ENCODE measurements at places on chromosomes 12 and 14. TPM values are rescaled to one million over a fixed set of nuclear protein-coding genes. Genes with fewer than 3 reads are reported as not detected.

DNA sequence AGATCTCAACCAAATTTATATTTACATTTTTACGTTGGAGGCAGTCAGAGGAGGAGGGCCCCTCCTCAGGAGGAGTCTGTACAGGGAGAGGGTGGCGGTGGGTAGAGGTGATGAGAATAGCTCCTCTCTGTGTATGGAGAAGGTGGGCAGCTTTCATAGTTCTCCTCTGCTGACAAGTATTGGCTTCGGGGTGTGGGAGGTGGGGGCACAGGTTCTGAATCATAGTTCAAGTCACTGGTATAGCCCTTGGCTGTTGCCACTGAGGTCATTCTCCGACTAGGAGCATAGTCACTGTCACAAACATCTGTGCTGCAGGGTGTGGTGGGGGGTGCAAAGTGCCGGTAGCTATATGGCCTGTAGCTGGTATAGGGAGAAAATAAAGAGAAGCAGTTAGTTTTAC, 50.3 kb downstream of the BCL2L14 start:
- DNase-seq: no peak
- H3K27me3 ChIP-seq: peaks cover 1% of the 10 kb centered on the region
- peaks cover 2% of the 10 kb centered on the region for H3K36me3 ChIP-seq

DNA sequence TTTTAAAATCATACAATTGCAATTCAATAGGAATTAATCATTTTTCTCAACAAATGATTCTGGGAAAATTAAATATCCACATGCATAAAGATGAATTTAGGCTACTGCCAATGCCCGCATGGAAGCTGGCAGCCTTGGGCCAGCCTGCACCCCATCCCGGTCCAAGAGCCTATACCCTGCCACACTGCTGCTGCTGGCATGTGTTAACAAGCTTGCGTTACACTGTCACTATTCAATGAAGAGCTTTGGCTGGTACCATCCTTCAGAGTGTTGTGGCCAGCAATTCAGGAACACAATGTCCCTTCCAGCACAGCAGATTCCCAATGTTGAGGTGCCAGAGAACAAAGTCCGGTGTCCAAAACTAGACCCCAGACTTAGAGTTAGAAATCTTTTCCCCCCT, 13.6 kb upstream of the TAS2R14 start:
- H3K4me1 ChIP-seq: peaks cover 9% of the 10 kb centered on the region
- peaks cover 5% of the 10 kb centered on the region for H3K27me3 ChIP-seq
- no peak overlapping the region for H3K27ac ChIP-seq
- no peak for DNase-seq

- no peak for DNase-seq
- peaks cover 2% of the 10 kb centered on the region for H3K36me3 ChIP-seq
- H3K4me1 ChIP-seq: peaks cover 27% of the 10 kb centered on the region
- H3K4me3 ChIP-seq: peak overlapping the region; percentile 93
- no peaks in the 10 kb centered on the region for H3K27me3 ChIP-seq
Observed at GRCh38 chr12:121673013-121673511, 3.6 kb upstream of the MORN3 start.

NKX2-1 gene
- not detected for total RNA-seq

GRCh38 chr14:31075144-31075543, 49.0 kb upstream of the STRN3 start:
- H3K36me3 ChIP-seq: peaks cover 4% of the 10 kb centered on the region
- H3K27me3 ChIP-seq: no peaks in the 10 kb centered on the region
- no peak overlapping the region for H3K27ac ChIP-seq
- H3K4me3 ChIP-seq: no peak overlapping the region
- no peaks in the 10 kb centered on the region for H3K4me1 ChIP-seq

DNA sequence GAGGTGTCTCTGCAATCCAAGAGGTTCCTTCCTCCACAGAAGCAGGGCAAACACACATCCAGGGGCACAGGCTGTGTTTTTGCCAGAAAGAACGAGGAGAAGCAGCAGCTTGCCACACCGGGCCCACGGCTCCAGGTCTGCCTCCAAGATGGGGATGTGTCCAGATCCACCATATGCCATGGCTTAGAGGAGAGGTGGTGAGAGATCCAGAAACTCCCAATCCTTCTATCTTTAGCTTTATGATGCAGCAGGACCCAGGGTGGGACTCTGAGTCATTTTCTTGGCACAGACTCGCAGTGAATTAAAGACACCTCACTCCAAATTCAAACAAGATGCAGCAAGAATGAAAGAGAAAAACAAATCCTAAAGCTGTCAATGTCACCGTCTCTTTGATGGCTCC, 481.4 kb upstream of the TMEM132C start:
- no peak overlapping the region for H3K4me3 ChIP-seq
- H3K36me3 ChIP-seq: no peaks in the 10 kb centered on the region
- H3K4me1 ChIP-seq: no peaks in the 10 kb centered on the region
- DNase-seq: no peak

GRCh38 chr12:92473564-92473963, 229.2 kb upstream of the PLEKHG7 start:
- no peaks in the 10 kb centered on the region for H3K27me3 ChIP-seq
- no peak overlapping the region for H3K4me3 ChIP-seq
- H3K27ac ChIP-seq: no peak overlapping the region
- peaks cover 23% of the 10 kb centered on the region for H3K4me1 ChIP-seq

- H3K27ac ChIP-seq: no peak overlapping the region
- no peaks in the 10 kb centered on the region for H3K4me1 ChIP-seq
- no peak overlapping the region for H3K4me3 ChIP-seq
- no peak for DNase-seq
Observed at GRCh38 chr14:46840944-46841720, 189.6 kb upstream of the RPL10L start.

- peak overlapping the region; percentile 100 for H3K4me3 ChIP-seq
- peaks cover 35% of the 10 kb centered on the region for H3K27me3 ChIP-seq
- H3K27ac ChIP-seq: no peak overlapping the region
- H3K36me3 ChIP-seq: peaks cover 26% of the 10 kb centered on the region
- peaks cover 19% of the 10 kb centered on the region for H3K4me1 ChIP-seq
- DNase-seq: no peak
Observed at GRCh38 chr12:53677800-53678148, 1.9 kb upstream of the ATP5MC2 start.

GRCh38 chr12:85711735-85712390, 124.3 kb downstream of the RASSF9 start:
- H3K36me3 ChIP-seq: no peaks in the 10 kb centered on the region
- DNase-seq: no peak
- H3K27me3 ChIP-seq: no peaks in the 10 kb centered on the region
- H3K27ac ChIP-seq: no peak overlapping the region
- H3K4me3 ChIP-seq: no peak overlapping the region

Data from activated CD4-positive, alpha-beta T cell treated with anti-CD3 and anti-CD28 coated beads, Interleukin-2, amount 10 ng/mL, durations not matched to agents 24 days and 14 days (primary cell).